ENCODE measurements at places on chromosomes 7 and 10. TPM values are rescaled to one million over a fixed set of nuclear protein-coding genes. Genes with fewer than 3 reads are reported as not detected.

WNT2 gene
- polyA plus RNA-seq, result not detected

OR2A42 gene
- polyA plus RNA-seq, result not detected

ANKRD2 gene
- not detected for polyA plus RNA-seq

SPDYE9 gene
- polyA plus RNA-seq, result 0.19 TPM

PRTFDC1 gene
- not detected for polyA plus RNA-seq

MRPL43 gene
- 120 TPM for polyA plus RNA-seq

TBXAS1 gene
- 16.7 TPM for polyA plus RNA-seq

SFRP5 gene
- polyA plus RNA-seq, result not detected

MYL10 gene
- polyA plus RNA-seq, result not detected

IQUB gene
- polyA plus RNA-seq, result not detected

ITIH5 gene
- not detected for polyA plus RNA-seq
